ENCODE measurements at places on chromosomes 2 and 18.

DNA sequence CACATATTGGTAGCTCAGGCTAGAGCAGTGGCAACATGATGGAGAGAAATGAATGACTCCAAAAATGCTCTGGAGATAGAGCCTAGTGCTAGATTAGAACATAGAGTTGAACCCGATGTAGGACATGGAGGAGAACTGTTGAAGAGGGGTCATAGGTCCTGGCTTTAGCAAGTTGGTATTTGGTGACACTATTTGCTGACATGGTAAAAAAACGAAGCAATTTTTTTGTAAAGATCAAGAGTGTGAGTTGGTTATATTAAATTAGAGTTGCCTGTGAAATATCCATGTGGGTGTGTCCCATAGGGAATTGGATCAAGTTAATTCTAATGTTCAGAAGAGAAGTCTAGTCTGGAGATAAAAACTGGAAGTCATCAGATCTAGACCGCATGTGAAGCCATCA lies 143.0 kb upstream of the RASGRP3 start:
- DNase-seq = no peak

- peak; percentile 77 for DNase-seq
These were observed 3.3 kb upstream of the HJURP start for GRCh38 chr2:233857511-233858141.

- DNase-seq = no peak
These were observed 955 bp upstream of the BBS5 start for GRCh38 chr2:169478339-169478738.

DNA sequence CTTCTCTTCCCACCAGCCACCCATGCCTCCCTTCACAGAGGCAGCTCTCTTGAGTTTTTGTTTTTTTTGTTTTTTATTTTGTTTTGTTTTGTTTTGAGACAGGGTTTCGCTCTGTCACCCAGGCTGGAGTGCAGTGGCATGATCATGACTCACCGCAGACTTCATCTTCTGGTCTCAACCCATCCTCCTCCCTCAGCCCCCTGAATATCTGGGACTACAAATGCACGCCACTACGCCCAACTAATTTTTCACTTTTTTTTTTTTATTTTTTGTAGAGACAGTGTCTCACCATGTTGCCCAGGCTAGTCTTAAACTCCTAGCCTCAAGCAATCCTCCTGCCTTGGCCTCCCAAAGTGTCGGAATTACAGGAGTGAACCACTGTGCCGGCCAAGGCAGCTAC lies 161.4 kb downstream of the TRABD2A start:
- DNase-seq = no peak

GRCh38 chr18:22213333-22213973 lies 44.1 kb downstream of the GATA6 start:
- DNase-seq = no peak

DNA sequence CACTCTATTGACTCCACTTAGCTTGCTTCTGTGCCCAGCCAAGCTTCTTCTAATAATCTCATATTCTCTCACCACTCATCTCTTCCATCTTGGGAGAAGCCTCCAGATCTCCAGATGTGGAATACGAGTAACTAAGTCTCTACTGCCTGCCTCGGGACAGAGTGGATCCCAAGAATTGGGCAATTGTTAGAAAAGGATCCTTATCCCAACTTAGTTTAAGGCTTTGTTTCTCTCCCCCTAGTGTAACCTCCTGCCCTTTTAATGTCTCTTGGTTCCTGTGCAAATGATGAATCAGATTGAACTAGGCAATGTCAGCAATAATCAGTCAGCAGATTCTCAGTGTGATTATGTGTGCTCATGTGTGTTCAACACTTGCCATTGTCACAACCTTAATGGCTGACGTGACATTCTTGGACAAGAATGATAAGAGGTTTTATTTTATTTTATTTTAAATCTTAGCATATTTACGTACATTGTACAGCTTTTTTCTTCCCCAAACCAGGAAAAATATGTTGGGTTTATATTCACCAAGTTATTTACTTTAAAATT lies 59.7 kb downstream of the MYO3B start:
- DNase-seq = no peak

- no peak for DNase-seq
These were observed 726.5 kb downstream of the SLC4A3 start for GRCh38 chr2:220353897-220354296.

Measured in activated CD8-positive, alpha-beta memory T cell treated with anti-CD3 and anti-CD28 coated beads for 24 hours (primary cell).